ENCODE measurements at places on chromosomes 13 and 19.

GRCh38 chr19:20165971-20166592 lies 932 bp upstream of the ZNF486 start:
- no peak for DNase-seq

DNA sequence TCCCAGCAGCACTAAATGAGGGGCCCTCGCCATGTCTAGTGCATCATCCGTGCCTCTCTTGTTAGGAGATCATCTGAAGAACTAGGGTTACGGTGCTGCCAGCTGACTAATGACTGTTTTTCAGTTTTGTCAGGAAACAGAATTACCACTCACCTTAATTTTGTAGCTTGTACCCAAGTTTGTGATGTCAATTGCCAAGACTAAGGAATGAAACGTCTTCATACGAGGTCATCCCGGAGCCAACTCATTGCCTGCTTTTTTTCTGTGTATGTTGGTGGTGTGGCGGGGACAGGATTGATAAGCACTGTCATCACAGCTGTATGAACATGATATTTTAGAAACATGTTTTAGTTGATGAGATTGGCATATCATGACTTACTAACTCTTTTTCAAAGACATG lies 100.6 kb downstream of the TNFRSF19 start:
- no peak for DNase-seq

DNA sequence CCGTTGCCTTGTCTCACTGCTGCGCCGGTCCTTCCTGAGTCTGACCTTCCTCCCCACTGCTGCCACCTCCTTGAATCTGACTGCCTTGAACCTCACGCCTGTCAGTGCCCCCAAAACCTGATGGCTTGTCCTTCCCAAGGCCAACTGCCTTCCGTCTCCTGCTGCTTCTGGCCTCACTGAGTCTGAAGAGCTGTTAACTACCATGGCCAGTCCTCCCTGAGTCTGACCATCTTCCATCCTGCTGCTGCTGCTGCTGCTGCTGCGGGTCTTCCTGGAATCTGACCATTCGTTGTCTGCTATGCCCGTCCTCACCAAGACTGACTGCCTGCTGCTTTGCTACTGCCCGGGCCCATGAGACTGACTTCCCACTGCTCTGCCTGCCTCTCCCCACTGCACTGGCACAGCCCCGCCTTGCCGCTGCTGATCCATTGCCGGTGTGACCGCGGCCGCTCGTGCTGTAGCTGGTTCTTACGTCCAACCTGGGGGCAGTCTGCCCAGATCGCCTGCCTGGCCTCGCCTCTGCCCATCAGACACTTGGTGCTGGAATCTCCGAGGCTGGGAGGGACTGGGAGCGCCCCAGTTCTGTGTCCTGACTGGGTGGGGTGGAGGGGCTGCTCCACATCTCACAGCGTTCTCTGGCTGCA lies 2.9 kb upstream of the RCN3 start:
- no peak for DNase-seq

GRCh38 chr13:106332621-106333020 lies 202.8 kb downstream of the EFNB2 start:
- DNase-seq = no peak

GRCh38 chr13:114047358-114047881 lies 73.5 kb upstream of the C13orf46 start:
- no peak for DNase-seq

GRCh38 chr19:13097033-13097462 lies 5.6 kb downstream of the LYL1 start:
- DNase-seq = no peak

GRCh38 chr13:77143431-77143830 lies 116.5 kb upstream of the FBXL3 start:
- peak; percentile 14 for DNase-seq

GRCh38 chr19:15894359-15894758 lies 3.5 kb downstream of the CYP4F2 start:
- DNase-seq = no peak

- no peak for DNase-seq
Measured at GRCh38 chr19:8138201-8138600, 11.2 kb downstream of the FBN3 start.

GRCh38 chr19:38837656-38838121 lies 6.1 kb upstream of the ECH1 start:
- DNase-seq = no peak

DNA sequence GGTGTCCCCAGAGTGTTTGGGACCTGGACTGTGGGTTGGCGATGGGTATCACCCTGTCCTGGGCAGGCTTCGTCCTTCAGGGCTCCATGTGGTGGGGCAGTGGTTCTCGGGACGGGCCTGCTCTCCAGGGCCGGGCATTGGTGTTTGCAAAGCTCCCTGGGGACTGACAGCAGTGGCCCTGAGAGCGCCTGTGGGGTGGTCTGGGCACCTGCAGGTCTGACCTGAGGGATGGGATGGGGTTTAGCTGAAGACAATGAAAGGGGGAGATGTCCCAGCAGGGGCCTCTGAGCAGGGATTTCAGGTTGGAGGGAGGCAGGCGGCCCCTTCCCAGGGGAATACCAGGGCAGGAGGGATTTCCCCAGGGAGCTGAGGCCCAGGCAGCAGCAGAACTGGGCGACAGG lies 68.3 kb upstream of the MCF2L start:
- no peak for DNase-seq

- peak; percentile 54 for DNase-seq
Measured at GRCh38 chr13:43835701-43836100, 43.8 kb downstream of the CCDC122 start.

DNA sequence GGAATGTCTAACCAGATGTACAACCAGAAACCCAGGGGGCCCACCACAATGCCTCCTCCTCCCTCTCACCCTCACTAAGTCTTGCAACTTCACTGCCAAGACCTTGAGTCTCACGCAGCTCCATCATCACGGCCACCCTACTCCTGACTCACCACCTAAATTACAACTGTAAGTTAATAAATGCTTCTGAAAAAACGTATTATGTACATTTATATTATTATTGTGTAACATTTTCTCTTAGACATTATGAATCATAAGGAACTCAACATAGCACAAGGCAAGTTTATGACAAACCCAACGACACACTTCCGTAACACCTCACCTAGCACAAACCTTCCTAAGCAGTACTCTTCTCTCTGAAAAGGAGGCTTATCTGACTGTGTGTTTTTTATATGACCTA lies 20.7 kb downstream of the MIPEP start:
- DNase-seq = peak; percentile 57

DNA sequence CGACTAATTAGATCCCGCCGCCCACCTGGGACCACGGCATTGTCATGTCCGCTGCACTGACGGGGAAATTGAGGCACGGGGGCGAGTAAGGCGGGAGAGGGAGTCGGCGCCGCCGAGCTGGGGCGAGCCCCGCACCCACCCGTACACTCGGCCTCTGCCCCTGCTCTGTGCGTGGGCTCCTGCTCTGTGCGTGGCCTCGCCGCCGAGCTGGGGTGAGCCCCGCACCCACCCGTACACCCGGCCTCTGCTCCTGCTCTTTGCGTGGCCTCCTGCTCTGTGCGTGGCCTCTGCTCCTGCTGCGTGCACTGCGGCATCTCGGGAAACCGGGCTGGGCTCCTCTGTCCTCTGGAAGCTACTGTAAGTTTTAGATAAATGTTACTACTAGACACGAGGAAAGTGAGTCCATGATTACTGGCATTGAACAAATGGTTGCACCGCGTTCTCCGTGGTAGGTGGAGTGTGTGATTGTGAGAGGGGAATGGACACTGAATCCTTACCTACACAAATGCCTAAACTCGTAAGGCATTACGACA lies 826 bp upstream of the C1QTNF9 start:
- DNase-seq = no peak

- DNase-seq = no peak
Measured at GRCh38 chr19:607301-608154, 17.8 kb downstream of the HCN2 start.

GRCh38 chr13:25943658-25944057 lies 108.2 kb downstream of the SHISA2 start:
- no peak for DNase-seq

- DNase-seq = no peak
Measured at GRCh38 chr13:72495681-72496080, 231.7 kb downstream of the MZT1 start.

DNA sequence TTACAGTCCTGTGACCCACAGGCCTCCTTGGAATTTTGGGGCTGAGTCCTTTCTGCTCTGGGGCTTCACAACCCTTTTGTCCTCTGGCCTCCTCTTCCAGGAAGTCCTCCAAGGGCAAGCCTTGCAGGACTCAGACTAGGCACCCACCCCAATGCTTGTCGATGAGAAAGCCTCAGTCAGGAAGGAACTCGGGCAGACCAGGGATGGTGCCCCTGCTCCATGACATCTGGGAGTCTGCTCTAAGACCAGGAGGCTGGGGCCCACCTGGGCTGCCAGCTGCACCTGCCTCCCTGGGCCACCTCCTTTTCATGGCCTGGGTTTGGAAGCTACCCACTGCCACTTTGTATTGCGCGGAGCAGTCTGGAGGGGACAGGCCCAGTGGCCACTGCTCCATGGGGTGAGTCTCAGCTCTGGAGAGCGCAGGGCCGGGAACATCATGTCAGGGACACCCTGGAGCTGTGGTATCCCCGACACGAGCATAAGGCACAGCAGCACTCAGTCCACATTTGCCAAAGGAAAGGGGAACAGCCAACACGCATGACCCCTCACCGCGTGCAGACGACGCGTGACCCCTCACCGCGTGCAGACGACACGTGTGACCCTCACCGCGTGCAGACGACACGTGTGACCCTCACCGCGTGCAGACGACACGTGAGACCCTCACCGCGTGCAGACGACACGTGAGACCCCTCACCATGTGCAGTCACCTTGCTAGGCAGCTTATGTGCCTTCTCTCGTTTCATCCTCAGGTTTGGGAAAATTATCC lies 10.8 kb downstream of the C2CD4C start:
- DNase-seq = no peak

DNA sequence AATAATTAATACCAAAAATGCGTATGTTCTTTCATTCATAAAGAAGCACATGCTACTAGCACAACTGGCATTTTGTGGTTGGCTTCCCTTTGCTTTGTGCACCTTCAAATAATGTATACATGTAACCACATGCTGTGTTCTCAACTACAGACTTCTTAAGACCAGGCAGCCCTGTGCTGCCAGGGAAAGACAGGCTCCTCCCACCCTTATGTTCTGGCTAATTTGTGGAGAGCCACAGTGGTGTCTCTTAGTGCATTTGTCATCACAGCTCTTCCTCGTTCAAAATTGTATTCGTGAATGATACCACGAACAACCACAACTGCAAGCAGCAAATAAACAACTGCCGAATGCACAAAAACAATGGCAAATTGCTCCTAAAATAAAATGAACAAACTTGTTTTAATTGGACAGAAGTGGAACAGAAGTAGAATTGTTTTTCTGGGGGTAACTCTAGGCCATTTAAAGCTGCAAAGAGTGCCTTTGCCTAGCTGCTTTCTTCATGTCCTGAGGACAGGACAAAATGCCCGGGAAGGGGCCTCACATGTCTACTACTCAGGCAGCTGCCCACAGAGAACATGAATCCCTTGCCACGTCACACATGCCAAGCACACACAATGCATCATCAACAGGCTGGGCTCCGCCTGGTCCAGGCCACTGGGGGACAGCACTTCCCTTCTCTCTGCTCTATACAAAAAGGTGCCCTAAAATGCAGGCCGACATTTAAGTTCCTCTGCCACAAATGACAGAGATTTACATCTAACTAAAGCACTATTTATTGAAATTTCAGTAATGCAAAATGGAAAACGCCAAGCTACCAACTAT lies 21.7 kb downstream of the IRS2 start:
- no peak for DNase-seq

- DNase-seq = no peak
Measured at GRCh38 chr19:48631225-48631624, 6.0 kb downstream of the DBP start.

DNA sequence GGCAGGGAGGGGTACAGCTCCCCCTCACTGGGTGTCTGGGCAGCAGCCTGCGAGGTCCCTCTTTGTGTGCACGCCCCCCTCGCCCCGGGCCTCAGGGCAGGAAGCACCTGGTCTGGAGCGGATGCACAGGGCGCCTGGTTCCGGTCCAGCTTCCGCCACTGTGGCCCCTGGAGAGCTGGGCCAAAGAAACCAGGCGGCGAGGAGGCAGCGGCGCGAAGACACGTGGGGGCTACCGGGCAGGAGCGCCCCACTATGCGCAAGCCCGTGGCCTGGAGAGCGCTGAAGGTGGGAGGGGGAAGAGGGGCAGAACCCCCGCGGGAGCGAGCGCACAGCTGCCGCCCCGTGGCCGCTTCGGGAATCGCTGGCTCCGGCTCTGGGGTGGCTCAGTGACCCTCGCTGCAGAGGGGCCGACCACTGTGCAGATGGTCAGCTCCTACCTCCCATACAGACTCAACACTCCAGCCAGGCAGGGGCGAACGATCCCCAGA lies 1.7 kb upstream of the LYL1 start:
- no peak for DNase-seq

DNA sequence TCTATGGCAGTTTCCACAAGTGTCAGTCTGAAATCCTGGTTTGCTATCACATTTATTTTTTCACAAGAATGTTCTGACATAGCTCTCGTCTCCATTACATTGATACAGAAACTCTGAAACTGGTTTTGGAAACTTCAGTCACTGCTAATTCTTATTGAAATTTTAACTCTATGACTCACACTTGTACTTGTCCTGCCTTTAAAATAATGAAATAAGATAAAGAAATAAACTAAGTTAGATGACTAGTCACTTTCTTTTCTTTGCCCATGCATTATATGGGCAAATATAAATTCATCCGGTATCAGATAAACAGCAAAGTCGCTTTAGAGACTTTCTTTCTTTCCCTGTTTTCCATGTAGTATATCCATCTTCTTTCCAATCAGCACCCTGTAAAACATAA lies 257.5 kb downstream of the PCDH9 start:
- no peak for DNase-seq

DNA sequence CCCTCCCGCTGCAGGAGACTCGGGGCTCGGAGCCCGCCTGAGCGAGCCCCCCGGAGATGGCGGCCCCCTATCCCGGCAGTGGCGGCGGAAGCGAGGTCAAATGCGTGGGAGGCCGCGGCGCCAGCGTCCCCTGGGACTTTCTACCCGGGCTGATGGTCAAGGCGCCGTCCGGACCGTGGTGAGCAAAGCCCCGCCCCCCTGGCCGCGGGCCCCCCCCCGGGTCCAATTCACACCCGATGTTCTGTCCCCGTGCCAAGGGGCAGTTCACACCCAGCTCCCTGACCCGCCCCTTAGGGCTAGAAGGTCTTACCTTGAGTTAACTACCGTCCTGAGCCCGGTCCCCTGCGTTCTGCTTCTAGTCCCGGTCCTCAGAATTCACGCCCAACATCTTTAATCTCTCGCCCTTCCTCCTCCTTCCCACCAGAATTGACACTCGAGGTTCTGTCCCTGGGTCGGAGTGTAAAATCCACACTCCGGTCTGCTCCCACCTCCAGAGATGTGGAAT lies 1.4 kb downstream of the NPAS1 start:
- DNase-seq = no peak

- DNase-seq = no peak
Measured at GRCh38 chr19:30679153-30679702, 307.0 kb downstream of the ZNF536 start.

- no peak for DNase-seq
Measured at GRCh38 chr13:25683056-25683455, 311.3 kb downstream of the ATP8A2 start.

GRCh38 chr13:68996668-68997025 lies 1111.0 kb upstream of the ATXN8OS start:
- no peak for DNase-seq
